Stimulated activated CD8-positive, alpha-beta memory T cell treated with anti-CD3 and anti-CD28 coated beads, Interleukin-7, amount 100 ng/mL, for 24 hours (primary cell): ENCODE measurements at places on chromosomes 4 and X.

DNA sequence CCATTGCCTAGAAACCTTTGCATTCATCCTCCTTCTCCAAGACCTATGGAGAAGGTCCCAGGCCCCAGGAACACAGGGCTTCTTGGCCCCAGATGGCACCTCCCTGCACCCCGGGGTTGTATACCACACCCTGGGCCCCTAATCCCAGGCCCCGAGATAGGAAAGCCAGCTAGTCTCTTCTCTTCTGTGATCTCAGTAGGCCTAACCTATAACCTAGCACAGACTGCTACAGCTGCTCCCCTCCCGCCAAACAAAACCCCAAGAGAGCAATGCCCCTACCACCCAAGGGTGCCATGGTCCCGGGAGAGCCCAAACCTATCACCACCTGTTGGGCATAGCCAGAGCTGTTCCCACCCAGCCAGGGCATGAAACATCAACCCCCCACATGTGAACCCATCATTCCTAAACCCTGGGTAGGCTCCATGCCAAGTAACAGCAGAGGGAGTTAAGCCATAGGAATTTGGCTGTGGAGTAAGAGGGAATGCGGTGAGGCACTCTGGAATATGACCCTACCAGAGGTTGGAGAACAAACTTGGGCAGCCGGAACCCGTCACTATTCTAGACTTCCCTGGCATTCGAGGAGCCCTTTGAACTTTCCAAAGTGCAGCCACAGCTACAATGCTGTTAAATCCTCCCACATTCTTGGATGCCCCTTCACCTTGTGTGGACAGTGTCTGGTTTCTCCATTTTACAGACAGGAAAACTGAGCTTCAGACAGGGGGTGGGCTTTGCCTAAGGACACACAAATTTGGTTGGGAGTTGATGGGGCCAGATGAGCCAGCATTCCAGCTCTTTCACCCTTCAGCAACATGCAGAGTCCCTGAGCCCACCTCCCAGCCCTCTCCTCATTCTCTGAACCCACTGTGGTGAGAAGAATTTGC, 10.9 kb upstream of the SASH3 start:
- DNase-seq: no peak

- DNase-seq: no peak
Measured at GRCh38 chr4:127069675-127070074, 563.1 kb upstream of the INTU start.

GRCh38 chr4:52966781-52967180, 104.7 kb downstream of the RASL11B start:
- no peak for DNase-seq

DNA sequence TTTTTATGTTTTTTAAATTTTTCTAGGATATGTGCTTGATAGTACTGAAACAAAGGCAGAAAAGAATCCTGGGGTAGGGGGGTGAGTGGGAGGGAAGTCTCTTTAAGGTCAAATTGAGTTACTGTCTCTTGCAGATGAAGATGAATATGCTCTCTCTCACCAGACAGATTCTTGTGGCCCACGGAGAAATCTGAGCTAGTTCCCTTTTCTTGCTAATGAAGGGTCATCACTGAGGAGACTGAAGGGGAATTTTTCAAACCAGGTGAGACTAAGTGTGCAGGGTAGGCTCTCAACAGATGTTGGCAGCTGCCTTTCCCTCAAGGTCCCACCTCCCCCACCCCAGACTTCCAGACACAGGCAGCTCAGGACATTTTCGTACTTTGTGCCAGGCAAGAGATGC, 21.5 kb downstream of the FAM9C start:
- no peak for DNase-seq

- DNase-seq: no peak
Measured at GRCh38 chr4:55249476-55249875, 96.6 kb upstream of the SRD5A3 start.

DNA sequence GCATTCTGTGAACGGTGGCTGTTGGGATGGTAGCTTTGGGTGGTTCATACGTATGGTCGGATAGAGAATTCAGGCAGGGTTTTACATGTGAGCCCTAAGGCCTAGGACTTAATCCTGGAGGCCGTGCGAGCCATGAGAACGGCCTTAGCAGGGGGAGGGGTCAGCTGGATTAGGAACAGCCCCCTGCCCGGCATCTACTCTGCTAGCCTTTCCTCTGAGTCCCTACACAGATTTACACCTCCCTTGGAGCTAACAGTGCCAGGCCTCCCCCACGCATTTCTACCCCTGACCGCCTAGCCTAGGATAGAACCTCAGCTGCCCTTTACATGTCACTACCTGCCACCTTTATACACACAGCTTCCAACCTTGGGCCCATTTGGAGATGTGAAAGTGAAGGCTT, 7.1 kb downstream of the PRAF2 start:
- DNase-seq: no peak

DNA sequence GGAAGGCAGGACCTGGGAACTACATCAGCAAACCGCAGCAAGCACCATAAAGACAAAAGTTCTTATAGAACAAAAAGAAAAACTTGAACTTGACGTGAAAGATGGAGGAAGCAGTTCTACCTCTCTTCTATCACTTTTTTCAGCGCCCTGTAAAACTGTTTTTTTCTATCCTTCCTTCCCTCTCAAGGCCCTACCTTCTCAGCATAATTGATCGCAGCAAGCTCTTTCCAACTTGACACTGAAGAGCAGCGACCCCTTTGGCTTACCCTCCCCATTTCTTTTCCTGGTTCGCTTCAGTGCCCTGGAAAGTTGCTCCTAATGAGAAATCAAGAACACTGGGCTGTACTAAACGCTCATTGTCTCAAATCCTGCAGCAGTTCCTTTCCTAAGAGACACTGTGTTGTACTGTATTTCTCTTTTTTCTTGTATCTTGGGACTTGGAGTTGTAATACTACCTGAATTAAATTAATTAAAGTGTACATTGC, 150.6 kb upstream of the SLC4A4 start:
- no peak for DNase-seq

DNA sequence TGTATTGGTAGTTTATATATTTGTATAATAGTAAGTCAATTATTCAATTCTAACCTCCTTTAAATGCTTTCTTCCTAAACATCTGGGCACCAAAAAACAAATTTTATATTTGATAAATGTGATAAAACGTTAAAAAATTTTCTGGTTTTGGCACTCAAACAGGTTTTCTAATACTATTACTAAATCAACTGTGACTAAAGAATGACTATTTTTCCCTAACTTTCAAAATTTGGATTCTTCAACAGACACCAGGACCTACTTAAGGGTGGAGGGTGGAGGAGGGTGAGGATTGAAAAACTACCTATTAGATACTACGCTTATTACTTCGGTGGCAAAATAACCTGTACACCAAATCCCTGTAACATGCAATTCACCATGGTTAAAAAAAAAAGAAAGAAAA, 555.5 kb downstream of the IL15 start:
- DNase-seq: no peak

DNA sequence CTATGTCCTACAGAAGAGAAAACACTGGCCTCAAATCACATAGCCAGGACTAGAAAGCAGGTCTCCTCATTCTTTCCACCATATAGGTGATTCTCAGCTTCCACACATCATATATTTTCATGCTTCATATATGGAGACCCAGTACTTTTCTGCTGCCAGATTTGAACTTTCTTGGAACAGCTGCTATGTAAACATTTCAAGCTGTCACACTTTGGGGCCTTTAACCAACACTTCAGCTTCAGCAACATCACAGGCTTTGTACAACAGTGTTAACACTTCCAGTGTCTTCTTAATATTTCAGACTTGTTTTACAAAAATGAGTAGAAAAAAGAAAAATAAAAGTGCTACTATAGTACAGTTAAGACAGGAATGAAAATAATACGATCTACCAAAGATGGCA, 12.6 kb downstream of the SH3RF1 start:
- DNase-seq: no peak

DNA sequence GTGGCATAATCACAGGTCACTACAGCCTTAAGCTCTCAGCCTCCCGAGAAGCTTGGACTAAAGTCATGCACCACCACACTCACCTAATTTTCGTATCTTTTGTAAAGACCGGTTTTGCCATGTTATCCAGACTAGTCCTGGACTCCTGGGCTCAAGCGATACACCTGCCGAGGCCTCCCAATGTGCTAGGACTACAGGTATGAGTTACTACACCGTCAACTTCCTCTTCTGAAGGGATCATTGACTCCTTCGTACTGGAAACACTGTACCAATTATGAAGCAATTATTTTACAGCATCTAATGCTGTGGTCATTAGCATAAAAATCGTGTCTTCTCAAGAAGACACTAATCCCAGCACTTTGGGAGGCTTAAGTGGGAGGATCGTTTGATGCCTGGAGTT, 35.2 kb downstream of the PDS5A start:
- DNase-seq: no peak
